ENCODE measurements at places on chromosomes 16 and 17.

- no peak for DNase-seq
Measured at GRCh38 chr17:78359321-78359996, 418 bp downstream of the SOCS3 start.

DNA sequence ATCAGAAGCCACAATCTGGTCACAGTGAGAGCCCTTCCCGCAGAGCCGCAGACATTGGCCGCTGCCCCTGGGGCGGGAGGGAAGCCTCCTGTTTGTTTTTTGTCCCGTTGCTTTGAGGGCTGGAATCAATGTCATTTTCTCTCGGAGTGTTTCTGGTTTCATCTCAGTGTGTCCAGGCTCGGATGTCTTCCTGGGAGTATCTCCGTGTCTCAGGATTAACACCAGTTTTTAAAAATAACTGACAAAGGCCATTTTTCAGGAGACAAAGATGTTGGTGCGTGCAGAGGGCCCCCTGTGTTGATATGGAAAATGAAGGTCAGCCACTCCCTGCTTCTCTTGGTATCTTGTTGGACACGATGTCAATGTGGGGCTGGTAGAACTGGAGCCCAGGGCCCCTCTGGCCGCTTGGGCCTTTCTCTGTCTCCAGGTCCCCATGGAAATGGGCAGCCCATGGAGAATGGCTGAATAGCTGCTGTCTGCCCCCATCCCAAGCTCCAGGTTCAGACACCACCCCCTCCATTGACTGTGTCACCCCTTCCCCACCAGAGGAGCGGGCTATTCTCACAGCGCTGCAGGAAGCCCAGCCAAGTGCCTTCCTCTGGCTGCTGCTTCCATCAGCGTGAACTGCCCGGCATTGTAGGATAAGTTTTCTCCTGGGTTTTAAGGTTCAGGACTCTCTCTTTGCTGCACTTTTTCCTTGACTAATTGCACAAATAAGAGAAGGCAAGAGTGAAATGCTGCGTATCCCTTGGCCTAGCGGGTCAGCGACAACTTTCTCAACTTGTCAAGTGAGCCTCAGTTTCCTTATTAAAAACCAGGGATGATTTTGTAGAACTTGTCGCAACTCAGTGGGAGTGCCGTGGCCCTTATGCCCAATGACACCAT lies 72.2 kb upstream of the METTL9 start:
- DNase-seq: no peak

DNA sequence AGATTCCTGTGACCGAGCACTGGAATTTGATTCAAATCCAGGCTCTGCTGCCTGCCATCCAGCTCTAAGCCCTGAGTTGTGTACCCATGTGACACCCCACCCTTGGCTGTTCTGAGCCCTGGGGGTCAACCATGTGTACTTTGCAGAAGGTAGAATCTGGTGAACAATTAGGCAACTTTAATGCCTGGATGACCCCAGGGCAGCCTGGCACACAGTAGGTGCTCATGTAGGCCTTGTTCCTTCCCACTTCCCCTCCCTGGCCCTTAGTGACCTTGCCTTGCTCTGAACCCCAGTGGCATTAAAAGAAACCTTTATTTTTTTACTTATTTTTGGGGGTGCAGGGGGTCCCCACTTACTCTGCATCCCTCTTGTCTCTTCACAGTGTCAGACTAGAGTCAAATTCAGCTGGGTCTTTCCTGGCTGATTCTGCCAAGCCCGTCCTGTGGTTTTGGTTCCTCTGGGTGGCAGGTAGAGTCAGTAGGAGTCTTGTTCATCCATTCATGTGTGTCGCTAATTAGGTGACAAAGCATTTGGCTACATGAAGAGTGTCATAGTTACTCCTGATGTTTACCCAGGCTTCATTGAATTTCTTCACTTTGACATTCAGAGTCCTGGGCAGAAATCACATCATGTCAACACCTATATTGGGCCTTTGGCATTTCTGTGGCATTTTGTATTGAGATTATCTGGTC lies 89.1 kb downstream of the PLCG2 start:
- no peak for DNase-seq

- DNase-seq: no peak
Measured at GRCh38 chr16:83044589-83044988, 417.8 kb downstream of the CDH13 start.

DNA sequence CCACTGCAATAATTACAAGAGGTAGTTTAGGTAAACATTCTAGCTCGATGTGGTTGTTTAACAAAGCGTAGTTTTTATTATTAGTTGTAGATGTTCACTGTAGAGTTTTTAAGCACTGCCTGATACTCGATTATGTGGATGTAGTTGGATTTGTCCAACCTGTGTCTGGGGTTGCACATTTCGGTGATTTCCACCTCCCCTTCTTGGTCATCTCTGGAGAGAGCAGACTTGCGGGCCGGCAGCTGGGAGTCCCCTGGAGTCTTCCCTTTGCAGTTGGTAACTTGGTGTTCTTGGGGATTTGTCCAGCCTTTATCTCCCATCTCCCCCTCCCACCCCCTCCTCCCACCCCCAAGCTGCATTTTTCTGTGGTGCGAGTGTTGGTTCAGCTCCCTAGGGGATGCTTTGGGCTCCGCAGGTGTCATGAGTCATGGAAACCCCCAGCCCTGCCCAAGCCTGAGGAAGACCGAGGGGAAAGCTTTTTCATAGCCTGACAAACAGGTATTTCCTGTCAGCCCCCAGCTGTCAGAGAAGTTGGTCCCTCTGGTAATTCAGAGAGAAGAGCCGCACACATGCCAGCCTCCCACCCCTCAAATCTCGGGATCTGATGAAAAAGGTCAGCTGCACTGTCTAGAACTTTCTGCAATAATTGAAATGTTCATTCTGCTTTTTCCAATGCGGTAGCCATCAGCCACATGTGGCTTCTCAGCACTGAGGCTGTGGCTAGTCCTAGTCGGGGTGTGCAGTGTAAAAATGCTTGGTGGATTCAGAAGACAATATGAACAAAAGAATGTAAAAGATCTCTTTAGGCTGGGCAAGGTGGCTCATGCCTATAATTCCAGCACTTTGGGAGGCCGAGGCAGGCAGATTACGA lies 50.3 kb downstream of the KSR1 start:
- no peak for DNase-seq

GRCh38 chr17:61366076-61366714 lies 33.4 kb upstream of the TBX2 start:
- DNase-seq: no peak

- no peak for DNase-seq
Measured at GRCh38 chr17:29948448-29949215, 7.2 kb downstream of the EFCAB5 start.

DNA sequence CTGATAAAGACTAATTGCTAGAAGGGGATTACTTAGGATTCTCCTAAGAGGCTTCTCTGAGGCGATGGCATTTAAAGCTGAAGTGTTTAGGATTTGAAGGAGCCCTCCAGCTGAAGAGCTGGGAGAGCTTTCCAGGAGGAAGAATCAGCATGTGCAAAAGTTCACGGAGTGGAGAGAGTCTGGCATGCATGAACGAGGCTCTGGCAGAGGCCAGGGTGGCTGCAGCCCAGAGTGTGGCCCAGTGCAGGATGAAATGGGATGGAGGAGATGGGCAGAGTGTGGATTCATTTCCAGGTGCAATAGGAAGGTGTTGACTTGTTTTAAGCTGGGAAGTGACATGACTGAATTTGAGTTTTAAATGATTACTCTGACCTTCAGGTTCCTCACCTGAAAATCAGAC lies 249.0 kb upstream of the CCL2 start:
- no peak for DNase-seq

DNA sequence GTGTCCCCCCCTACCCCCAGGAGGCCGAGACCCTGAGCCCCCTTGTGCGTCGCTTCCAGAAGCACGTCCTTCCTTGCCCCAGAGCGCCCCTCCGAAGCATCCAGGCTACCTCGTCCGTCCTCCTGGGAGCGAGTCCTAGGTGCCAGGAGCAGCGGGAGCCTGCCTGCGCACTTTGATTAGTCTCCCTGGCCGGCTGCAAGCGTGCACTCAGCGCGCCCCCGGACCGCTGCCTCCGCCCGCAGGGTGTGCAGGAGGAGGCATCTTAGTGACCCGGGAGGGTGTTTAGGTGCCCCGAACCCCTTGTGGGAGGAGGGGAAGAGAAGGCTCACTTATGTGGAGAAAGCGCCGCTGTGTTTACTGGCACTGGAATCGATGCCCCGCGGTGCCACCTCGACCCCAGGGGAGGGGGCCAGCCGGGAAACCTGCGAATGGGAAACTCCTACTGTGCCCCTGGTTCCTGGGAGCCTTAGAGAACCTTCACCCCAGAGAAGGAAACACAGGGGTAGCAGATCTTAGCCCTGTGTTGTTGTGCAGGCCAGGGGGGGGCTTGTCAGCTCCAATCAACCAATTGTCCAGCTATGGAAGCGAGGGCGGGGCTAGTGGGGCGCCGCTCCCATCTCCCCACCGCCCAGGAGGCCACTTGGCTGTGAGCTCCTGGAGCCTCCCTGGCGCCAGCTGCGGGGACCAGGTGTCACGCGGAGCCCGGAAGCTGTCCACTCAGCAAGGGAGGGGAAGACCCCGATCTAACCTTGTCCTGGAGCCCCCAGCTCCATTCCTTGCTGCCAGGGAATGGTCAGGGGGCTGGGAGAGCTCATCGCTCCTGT lies 922.8 kb upstream of the EEF2KMT start:
- DNase-seq: no peak

- DNase-seq: no peak
Measured at GRCh38 chr17:81940538-81941483, 3.7 kb upstream of the PYCR1 start.

GRCh38 chr17:7885367-7886226 lies 3.0 kb upstream of the CHD3 start:
- peak; percentile 32 for DNase-seq

GRCh38 chr16:87407511-87408112 lies 15.5 kb downstream of the MAP1LC3B start:
- DNase-seq: no peak

DNA sequence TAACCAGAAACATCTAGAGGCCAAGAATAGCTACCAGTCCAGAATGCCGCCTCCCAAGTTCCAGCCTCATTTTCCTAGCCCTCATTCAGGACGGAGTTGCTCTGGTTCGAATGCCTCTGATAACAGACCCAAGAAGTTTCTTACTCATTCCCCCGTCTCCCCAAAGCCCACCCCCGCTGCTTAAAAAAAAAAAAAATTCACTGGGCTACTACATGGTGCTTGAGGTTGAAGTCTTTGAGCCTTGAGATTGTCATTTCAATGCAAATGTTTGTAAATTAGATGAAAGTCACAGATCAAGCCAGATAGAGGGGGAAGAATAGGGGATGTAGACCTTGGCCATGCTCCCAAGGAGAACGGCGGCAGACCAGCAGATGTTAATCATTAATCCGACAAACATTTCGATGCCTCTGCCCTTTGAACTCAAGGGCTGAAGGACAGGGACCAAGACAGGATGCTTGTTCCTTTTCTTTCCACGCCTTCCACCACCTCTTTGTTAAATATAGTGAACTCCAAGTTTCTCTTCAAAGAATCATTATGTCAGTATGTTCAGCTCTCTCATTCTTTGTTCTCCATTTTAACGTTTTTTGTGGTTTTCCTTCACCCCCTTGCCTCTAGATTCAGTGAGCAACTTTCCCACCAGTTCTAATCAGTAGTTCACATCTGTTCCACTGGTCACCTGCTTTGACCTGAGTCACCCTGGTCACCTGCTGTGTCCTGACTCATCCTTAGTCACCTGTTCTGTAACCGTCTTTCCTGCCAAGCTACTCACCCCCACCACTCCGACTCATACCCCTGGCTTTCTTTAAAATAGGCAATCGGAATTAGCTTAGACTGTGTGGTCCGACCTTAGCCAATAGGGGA lies 190.3 kb downstream of the CPPED1 start:
- DNase-seq: no peak

DNA sequence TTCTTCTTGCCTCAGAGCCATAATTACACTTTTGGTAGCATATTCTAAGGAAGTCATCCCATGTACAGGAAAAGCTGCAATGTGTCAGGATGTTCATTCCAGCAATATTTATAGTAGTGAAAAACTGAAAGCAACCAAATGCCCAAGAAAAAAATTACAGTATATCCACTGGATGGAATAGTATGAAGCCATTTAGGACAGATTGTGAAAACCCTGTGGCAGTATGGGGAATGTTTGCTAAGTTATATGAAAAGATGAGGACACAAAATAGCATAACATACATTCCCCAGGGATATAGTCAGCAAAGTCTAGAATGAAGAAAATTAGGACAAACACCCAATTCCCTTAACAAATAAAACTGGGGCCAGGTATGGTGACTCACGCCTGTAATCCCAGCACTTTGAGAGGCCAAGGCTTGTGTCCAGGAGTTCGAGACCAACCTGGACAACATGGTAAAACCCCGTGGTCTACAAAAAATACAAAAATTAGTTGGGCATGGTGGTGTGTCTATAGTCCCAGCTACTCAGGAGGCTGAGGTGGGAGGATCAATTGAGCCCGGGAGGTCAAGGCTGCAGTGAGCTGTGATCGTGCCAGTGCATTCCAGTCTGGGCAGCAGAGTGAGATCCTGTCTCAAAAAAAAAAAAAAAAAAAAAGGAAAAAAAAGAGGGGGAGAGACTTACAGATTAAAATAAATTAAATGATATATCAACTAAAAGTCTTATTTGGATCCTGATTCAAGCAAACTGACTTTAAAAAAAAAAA lies 2.3 kb downstream of the LRRC3C start:
- DNase-seq: no peak
